ENCODE measurements at places on chromosomes 11 and 22.

GRCh38 chr11:86551288-86552092 is 120.9 kb downstream of the ME3 start:
- no peak for DNase-seq

GRCh38 chr22:44891293-44891747 is 118.5 kb downstream of the PHF21B start:
- no peak for DNase-seq

- DNase-seq: no peak
Observed at GRCh38 chr22:38163844-38164550, 17.6 kb downstream of the PLA2G6 start.

DNA sequence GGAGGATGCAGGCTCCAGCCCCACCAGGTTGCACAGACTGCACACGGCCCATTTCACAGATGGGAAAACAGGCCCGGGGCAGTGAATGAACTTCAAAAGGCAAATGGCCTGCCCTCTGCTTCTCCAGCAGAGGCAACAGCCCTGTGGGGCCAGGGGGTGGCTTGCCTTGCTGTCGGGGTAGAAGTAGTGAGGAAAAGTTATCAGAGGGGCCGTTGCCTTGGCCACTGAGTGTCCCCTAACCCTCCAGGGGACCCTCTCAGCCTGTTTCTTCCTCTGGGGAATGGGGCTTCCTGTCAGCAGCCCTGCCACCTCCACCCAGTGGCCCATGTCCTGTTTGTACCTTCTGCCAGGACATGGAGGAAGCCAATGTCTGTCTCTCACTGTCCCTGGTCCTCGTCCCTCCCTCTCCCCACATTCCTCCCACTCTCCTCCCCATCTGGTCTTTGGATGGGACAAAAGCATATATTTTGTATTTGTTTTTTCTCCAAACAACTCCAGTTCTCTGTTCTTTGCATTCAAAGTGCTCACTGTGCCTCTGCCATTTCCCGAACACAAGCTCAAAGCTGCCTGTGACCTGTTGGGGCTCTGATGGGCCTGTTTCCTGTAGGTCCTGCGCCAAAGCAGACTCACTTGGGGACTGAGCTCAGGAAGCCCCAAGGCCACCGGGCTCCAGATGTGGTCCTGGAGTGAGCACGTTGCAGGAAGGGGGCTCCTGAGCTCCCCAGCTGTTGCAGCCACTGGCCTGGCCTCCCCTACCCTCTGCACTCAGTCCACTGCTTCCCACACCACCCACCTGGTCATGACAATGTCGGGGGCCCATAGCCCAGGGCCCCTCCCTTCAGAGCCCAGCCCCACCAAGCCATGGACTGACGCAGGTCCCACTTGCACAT is 9.5 kb downstream of the MAP4K2 start:
- DNase-seq: no peak

GRCh38 chr22:29167032-29167911 is 38.4 kb upstream of the EMID1 start:
- DNase-seq: no peak

DNA sequence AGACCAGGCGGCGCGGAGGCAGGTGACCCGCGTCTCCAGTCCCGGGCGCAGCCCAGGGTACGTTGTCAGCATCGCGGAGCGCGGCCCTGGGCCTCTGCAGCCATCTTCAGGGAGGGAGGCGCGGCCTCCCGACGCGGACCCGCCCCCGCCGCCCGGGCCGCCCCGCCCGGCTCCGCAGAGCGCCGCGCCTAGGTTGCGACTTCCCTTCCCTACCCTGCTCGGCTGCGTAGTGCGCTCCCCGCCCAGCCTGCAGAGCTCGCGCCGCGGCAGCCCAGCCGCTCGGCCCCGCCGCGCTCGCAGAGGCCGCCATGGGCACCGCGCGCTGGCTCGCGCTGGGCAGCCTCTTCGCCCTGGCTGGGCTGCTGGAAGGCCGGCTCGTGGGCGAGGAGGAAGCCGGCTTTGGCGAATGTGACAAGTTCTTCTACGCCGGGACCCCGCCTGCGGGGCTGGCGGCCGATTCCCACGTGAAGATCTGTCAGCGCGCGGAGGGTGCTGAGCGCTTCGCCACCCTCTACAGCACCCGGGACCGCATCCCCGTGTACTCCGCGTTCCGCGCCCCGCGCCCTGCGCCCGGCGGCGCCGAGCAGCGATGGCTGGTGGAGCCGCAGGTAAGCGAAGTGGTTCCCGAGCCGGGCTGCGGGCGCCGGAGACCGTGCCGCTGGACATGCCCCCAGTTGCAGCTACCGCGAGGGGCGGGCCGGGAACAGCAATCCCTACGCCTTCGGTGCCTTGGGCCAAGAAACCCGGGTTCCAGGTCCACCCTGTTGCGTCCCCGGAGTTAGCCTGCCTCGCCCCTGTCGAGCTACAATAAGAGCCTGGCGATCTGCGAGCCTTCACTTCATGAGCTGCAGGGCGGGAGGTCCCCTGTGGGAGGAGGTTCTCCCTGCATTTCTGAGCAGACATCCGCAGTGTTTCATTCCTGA is at the start of gene ENDOD1:
TSS of gene ENDOD1 (plus strand) at position 227 of the 923 bp plus-strand sequence. CDS start at position 309, 82 bp downstream.
- DNase-seq: peak; percentile 21

DNA sequence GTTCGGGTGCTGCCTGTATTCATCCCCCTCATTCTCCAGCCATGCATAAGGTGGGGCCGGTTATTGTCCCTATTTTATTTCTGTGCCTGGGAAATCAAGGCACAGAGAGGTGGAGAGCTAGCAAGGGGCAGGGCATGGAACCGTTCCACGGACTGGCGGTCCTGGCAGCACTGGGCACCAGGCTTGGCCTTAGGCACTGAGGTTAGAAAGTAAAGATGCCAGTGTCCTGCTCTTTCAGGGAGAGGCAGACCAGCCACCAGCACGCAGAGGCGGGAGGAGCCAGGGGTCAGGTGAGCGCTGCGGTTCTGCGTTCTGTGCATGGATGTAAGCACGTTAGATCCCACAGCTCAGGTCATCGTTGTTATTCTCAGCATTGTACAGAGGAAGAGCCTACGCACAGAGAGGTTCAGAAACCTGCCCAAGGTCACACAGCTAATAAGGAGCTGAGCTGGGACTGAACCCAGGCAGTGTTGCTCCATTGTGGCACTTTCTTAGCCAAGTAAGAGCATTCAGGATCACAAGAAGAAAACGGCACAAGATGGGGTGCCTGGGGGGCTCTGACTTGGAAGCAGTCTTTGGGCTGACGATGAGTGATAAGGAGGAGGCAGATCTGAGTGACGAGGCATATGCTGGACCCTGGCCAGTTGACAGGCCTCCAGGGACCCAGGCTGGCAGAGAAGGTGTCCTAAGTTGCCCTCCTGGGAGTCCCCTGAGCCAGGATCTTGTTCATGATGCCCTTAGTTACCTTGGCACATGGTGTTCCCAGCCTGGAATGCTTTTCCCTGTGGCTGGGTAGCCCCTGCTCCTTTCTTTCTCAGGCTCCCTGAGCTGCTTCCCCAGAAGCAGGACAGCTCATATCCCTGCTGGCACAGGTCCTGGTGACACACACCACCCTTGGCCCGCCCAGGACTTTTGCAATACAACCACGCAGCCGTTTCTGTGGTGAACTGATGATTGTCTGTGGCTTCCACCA is 41.1 kb downstream of the OSBPL5 start:
- DNase-seq: no peak

DNA sequence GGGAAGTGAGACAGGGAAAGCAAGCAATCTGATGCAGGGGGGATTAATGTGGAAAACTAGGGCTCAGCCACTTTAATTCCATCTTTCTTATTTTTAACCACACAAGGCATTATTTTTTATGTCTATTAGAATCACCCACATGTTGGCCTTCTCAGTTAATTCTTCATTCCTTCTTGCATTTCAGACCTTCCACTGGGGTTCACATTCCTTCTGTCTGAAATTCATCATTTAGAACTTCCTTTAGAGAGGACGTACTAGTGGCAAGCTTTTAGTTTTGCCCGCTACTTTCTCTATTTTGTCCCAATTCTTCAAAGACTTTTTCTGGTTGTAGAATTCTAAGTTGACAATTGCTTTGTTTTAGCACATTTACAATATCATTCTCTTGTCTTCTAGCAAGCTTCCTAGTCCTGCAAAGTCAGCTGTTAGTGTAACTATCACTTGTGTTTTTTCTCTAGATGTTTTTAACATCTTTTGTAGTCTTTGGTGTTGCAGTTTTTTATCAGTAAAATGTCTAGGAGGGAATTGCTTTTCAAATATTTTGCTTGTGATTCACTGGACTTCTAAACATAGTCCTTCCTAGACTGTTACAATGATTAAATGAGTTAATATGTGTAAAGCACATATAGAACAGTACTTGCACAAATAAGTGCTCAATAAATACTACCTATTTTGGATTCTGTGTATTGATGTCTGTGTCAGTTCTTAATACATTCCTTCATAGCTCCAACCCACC is 5.5 kb upstream of the NNMT start:
- no peak for DNase-seq

- DNase-seq: no peak
Observed at GRCh38 chr11:96337541-96338431, 5.2 kb downstream of the MAML2 start.

DNA sequence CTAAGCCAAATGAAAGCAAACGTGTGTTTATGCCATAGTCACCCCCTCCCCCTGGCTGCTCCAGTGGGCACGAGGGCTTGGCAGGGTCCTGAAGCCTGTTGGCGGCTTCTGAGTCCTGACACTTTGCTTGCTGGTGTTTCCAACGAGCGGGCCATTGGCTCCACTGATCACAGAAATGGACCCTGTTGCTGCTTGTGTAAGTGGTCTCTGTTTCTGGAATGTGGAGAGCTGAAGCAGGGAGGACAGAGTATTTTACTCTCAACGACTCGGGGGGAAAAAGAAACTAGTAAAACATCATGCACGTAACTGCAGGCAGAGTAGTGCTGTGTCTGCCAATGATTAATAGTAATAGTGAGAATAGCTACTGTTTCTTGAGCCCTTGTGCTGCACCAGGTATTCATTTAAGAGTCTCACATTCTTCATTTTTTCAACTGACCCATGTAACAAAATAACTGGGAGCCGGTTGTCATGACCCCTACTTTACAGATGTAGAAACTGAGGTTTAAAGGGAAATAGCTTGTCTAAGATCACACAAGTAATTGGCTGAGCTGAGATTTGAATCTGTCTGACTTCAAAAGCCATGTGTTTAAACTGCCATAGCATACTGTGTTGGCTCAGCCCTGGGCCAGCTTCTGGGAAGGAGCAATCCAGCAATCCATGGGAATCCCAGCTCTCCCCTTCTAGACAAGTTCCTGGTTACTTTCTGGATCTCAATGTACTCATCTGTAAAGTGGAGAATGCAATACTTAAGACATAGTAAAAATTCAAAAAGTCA is 526.7 kb downstream of the INSC start:
- DNase-seq: no peak

- no peak for DNase-seq
Observed at GRCh38 chr22:27084130-27084529, 426.7 kb downstream of the MIAT start.

- DNase-seq: no peak
Observed at GRCh38 chr11:104130161-104130560, 33.8 kb downstream of the PDGFD start.

DNA sequence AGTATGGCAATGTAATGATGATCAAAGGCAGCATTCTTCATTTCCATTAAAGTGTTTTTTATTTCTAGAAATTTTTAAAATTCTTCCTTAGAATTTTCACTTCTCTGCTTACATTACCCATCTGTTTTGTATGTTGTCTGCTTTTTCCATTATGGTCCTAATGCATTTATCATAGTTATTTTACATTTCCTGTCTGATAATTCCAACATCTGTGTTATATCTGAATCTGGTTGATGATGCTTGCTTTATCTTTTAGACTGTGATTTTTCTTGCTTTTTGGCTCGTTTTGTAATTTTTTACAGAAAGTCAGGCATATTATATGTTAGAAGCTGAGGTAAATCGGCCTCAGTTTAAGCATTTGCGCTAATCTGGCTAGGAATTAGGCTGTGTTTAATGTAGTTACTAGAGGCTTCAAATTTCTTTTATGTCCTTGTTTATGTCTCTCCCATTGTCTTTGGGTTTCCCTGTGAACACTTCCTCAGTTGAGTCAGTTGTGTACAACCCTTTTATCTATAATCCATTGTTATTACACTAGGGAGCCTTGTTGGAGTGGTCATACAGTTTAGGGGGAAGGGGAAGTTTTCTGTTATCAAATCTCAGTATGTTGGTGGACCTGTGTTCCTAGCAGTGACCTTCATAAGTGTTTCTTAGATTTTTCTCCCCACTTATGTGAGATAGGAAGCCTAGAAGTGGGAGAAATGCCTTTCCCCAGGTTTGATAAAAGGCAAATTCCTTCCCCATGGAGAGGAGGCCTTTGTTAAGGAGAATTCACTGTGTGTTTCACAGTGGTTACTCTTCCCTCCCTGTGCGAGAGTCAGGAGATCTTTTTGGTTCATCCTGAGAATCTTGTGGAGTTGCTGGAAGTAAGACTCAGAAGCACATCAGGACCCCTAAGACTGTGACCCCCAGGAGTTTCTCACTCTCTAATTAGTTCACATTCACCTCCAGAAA is 437.5 kb downstream of the INSC start:
- DNase-seq: no peak

DNA sequence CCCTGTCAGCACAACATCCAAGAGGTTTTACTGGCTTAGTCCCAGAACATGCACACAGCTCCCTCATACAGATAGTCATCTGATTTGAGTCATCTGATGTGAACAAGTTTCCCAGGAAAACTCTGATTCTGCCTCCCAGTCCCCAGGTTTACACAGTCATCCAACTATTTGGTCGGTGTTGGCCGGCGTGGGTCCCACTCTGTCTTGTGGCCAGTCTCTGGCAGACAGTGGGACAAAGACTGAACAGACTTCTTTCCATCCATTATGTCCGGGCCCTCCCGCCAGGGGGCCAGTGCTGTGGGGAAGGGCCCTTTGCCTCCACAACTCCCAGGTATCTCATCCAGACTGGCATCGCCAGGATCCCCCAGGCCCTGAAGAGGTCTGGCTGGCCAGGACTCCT is 60.0 kb downstream of the BTG4 start:
- no peak for DNase-seq

GRCh38 chr11:18617688-18618341 is 16.3 kb downstream of the SPTY2D1 start:
- DNase-seq: no peak

- DNase-seq: no peak
Observed at GRCh38 chr11:57214494-57214893, 22.6 kb downstream of the APLNR start.

GRCh38 chr11:63020671-63021291 is 5.1 kb upstream of the SLC22A8 start:
- DNase-seq: no peak

- no peak for DNase-seq
Observed at GRCh38 chr11:92413757-92414513, 189.3 kb downstream of the FAT3 start.

DNA sequence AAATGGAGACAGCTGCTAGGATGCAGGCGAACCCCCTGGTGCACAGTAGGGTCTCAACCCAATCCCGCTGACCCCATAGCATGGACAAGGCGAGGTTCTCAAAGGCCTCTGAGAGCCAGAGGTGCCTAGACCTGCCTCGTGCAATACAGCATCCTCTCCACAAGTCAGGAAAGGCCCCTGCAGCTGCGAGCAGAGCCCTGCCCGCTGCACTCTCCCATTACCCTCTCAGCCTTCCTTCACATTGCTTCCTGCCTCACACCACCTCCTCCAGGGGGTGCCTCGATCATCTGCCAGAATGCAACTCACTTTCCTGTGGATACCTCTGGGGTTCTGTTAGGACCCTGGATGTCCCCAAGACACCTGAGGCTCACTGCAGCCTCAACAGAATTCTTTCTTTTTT is 42.8 kb upstream of the TCF20 start:
- no peak for DNase-seq

GRCh38 chr11:94721565-94722292 is 46.4 kb upstream of the AMOTL1 start:
- DNase-seq: no peak
